NCI-H2029 (cell line): ENCODE measurements at places on chromosomes 11 and 22.

GRCh38 chr22:22940961-22941605 is 53.5 kb downstream of the IGLL5 start:
- no peak for DNase-seq

DNA sequence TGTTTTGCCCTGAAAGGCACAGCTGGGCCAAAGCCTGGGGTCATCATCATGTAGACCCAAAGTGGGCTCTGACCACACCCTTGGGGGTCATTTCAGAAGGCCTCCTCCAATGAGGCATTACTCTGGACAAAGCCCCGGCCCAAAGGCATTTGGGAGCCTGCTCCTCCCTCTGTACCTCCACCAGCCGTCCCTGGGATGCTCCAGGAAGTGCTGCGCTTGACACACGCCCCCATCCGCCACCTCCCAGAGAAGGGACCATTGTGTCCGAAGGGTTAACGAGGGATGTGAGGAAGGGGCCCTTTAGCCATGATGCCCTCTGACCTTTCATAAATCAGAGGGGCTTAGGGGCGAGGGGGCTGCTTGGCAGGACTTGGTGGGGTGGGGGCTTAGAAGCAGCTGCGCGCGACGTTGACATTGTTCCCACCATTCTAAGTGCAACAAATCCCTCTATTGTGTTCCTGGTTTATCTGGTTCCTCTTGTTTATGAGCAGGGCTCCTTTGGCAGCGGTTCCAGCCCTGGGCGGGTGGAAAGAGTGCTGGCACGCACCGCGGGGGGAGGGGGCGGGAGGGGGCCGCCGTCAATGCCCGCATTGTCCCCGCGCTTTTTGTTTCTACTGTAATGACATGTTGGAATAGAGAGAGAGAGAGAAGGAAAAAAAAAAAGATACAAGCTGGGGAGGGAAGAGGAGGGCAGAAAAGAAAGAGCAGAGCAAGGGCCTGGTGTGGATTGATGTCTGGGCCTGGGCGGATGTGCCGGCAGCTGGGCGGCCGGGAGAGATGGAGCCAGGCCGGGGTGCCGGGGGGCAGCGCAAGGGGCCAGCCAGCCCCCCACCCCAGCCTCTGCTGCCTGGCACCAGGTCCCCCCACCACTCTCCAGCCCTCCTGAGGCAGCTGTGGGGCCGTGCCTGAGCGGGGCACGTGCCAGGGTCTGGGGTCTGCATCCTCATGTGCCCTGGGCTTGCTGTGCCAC is 32.1 kb upstream of the SOX10 start:
- peak; percentile 76 for DNase-seq

- no peak for DNase-seq
Observed at GRCh38 chr11:107733518-107733917, 21.7 kb upstream of the SLN start.

- DNase-seq = no peak
Observed at GRCh38 chr11:124934862-124935547, 842 bp downstream of the HEPACAM start.

- no peak for DNase-seq
Observed at GRCh38 chr22:20131597-20131858, at the start of gene ZDHHC8. TSS of gene ZDHHC8 (plus strand) at chr22:20131804. CDS start at chr22:20131948, 144 bp downstream.

DNA sequence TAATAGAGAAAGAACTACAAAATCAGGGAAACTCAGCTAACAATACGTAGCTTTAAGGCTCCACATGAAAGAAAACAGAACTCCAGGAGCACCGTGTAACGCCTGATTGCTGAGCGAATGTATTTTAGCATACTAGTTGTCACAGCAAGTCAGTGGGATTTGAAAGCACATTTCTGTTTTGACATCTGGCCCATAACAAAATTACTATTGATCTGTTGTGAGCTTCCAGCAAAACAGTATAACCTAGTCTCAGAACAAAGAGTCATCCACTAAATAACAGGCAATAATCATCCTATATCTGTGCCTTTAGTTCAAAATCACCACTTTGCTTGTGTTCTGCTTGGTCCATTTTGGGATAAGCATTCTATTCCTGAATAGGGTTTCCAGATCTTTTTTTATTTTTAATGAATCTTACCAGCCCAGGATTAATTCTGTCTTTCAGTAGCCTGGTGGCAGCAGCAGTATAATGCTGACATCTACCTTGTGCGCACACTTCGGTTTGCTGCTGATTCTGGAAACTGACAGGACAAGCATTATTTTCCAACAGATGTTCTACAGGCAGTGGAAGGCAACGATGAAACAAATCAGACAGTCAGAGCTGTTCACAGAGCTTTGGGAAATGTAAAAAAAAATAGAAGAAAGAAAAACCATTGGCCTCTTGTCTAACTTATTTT is 66.2 kb downstream of the CADM1 start:
- DNase-seq = no peak

- no peak for DNase-seq
Observed at GRCh38 chr11:59173080-59173963, 1.4 kb downstream of the DTX4 start.

DNA sequence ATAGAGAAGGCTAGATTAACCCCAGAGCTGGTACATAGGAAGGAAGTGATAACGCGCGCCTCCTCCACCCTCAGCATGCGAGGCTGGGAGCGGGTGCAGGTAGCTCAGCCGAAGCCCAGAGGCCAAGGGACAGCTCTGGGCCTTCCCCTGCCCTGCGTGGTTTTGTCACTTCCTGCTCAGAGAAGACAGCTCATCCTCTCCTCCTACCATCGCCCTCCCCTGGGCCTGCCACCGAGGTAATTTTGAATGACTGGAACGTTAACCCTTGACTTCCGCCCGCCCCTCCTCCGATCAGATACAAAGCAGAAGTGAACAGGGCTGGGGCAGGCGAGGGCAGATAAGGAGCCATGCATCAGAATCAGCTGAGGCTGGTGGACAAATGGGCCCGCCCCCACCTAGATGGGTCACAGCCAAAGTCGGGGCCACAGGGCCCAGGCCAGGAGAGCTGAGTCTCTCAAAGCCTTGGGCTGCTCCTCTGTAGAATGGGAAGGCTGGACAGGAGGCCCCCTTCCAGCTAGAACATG is 1.6 kb downstream of the RAC2 start:
- DNase-seq = no peak

DNA sequence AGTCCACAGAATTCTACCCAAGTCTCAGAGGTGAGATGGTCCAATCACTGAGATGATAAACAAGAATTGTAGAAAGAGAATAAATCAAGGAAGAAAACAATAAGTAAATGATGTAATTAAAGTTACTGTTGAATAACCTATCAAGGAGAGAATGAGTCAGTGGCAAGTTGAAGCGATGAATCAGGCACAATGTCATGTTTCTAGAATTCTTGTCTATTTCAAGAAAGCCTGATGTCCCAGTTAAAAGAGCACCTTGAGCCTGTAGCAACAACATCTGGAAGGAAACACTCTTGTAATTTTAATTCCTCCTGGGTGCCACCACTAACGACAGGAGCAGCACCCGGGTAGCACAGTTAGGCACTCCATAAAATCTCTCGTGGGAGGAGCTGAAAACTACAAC is 67.9 kb upstream of the SLC35C1 start:
- no peak for DNase-seq

DNA sequence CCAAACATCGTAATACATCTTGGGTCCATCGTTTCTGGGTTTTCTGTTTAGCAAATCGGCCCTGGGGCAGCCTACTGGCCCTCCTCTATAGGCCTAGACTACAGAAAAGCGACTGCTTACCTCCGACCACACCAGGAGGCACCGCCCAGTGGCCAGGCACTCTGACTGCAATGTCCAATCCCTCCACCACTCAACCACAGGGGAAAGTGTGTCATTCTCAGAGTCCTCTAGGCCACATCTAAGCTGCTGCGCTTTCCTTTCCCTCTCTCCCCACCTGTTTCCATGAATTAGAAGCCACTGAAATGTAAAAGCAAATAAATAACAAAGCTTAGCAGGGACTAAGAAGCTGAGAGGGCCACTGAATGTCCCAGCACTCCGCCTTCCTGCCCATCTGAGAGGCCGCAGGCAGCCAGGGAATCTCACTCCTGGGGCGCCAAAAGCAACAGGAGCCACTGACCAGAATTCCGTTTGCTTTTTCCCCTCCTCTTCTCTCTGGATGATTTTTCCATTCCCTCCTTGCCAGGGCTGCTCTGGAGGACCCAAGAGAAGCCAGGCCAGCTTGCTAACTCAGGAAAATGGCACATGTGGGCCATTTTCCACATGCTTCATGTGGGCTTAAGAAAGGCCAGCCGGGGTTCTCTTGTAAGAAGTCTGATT is 50.1 kb upstream of the FLI1 start:
- DNase-seq = no peak

- DNase-seq = no peak
Observed at GRCh38 chr11:69656536-69657455, 15.8 kb downstream of the CCND1 start.

- no peak for DNase-seq
Observed at GRCh38 chr11:13534358-13534757, 38.6 kb upstream of the PTH start.

DNA sequence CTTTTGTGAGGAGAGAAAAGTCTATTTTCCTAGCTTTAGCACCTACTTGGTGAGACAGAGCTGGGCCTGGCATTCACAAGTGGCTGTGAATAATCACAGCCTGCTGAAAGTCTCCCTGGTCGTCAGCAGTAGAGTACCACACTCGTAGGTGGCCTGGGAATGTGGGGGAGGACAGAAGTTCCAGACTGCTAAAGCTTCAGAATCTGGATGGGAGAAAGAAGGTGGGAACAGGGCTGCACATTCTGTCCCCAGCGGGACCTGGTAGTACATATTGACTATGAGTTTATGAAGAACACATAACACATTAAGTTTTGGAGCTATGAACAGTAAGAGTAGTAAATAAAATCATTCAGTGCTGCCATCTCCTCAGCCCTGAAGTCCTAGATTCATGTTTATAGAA is 19.0 kb upstream of the LIMK2 start:
- no peak for DNase-seq

GRCh38 chr11:93504110-93505095 is 38.8 kb downstream of the SMCO4 start:
- no peak for DNase-seq

DNA sequence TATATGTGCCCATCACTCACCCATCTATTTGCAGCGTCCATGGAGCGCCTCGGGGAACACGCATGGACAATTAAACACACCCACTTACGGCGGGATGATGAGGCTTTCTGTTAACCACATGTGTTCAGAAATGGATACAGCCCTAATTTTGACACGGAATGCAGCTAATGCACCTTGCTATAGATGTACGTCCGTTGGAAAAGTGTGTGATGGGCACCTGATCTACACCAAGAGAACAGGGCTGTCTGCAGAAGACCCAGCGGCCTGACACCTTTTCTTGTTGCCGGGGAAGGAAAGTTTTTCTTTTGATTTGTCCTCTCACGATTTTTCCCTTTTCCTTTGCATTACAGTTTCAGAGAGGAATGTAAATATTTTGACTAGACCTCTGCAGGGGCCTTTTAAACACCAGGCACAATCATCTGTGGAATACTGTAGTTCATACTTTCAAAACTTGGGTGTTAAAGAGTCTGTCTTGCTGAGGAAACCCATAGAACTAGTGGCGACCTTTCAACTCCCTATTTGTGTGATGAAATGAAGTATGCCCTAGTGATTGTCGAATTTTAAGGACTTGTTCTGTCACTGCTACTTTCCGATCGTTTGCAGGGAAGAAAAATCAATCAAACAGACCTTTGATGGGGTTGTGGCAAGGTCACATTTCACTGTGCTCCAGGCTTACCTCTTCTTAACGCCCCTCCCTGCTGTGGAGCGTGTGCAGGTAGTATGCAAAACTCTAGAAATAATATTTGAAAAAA is 16.5 kb upstream of the PAX6 start:
- no peak for DNase-seq

DNA sequence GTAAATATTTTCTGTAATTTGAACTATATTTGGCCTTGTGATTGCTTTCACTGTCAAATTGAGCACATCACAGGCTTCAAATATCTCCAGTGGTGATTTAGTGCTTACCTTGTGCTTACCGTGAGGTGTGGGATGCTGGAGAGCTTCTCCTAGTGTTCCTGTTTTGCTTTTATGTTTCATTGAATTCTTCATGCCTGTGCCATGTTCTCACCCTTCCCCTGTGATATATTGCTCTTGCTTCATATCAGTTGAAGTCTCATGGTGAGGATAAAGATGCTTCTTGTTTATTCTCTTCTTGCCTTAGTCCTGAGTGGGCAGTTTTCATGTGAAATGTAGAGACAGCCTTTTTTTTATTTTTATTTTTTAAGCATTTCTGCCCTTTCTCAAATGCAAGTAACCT is 198.0 kb upstream of the PDGFD start:
- no peak for DNase-seq

- DNase-seq = no peak
Observed at GRCh38 chr22:49322861-49323622, 504.6 kb downstream of the BRD1 start.

- DNase-seq = no peak
Observed at GRCh38 chr11:61962213-61963015, 5.0 kb downstream of the FTH1 start.

GRCh38 chr22:19801340-19802000 is 40.9 kb downstream of the TBX1 start:
- no peak for DNase-seq

- DNase-seq = no peak
Observed at GRCh38 chr11:114909866-114910265, 231.5 kb downstream of the NXPE2 start.

DNA sequence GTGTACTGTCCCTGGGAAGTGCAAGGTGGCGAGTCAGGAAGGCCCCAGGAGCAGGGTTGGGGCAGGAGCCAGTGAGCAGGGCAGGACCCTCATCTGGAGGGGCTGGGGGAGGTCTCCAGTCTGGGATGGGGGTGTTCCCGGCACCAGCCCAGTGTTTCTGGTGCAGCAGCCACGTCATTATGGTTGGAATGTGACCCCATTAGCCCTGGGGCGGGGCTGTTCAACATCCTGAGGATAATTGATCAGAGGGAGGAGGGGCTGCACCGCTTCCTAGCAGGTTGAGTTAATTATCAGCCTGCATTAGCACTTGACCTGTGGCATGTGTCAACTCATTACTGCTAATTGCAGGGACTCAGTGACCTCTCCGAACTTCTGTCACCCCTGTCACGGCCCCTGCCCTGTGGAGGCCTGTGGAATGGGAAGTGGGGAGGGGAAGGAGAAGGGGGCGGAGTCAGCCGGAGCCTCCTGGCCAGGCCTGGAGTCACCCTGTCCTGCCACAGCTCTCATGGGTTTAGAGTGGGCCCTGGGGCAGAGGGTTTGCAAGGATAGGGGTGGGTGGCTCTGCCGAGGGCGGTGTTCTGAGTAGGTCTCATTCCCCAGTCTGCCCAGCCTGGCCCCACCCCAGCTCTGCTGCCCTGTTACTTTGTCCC is 52.8 kb upstream of the CCDC188 start:
- DNase-seq = no peak

- DNase-seq = no peak
Observed at GRCh38 chr11:40338062-40338461, 1121.4 kb downstream of the LRRC4C start.

- no peak for DNase-seq
Observed at GRCh38 chr22:19520007-19520406, 4.2 kb downstream of the CLDN5 start.
